ENCODE measurements at places on chromosomes 5 and 9.
A peak's percentile ranks its signal among the peaks of the same experiment; 100 is the strongest.

GRCh38 chr5:92998456-92998855 lies 582.6 kb downstream of the NR2F1-AS1 start:
- no peak for DNase-seq

DNA sequence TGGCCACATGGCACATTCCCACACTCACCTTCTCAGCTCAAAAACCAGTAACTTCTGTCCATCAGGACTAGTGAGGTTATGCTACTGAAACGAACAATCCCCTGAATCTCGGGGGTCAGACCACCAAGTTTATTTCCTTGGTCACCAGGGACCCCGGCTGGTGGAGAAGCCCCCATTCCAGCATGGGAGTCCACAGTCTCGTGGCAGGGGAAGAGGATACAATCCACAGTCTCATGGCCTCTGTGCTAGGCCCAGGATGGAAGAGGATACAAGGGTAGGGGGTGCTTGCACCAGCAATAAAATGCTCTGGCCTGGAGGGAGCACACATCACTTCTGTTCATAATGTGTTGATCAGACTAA lies 7.4 kb upstream of the CARD19 start:
- no peak for DNase-seq

DNA sequence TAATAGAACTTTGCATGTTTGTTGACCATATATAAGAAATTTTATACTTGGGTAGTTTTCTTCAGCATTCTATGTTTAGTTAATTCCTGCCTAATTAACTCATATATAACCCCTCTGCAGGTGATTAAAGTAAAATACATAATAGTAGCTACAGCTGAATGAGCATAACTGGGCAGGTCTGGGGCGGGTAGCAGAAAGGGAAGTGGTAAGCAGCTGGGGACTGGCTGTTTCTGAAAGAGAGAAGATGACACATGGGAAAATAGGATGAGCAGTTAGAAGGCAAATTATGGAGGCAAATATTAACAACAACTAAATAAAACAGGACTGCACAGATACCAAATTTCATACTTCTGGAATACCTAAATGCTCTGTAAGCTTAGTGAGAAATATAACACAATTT lies 128.1 kb downstream of the CPLANE1 start:
- no peak for DNase-seq

GRCh38 chr9:22198681-22199080 lies 189.6 kb upstream of the CDKN2B start:
- no peak for DNase-seq

GRCh38 chr9:135474915-135475314 lies 4.7 kb upstream of the PPP1R26 start:
- DNase-seq = peak; percentile 27

- DNase-seq = no peak
Measured at GRCh38 chr5:33257807-33258429, 182.8 kb upstream of the TARS1 start.

GRCh38 chr5:153094333-153094732 lies 396.1 kb upstream of the GRIA1 start:
- no peak for DNase-seq

- no peak for DNase-seq
Measured at GRCh38 chr5:113755516-113755915, 242.0 kb downstream of the YTHDC2 start.

DNA sequence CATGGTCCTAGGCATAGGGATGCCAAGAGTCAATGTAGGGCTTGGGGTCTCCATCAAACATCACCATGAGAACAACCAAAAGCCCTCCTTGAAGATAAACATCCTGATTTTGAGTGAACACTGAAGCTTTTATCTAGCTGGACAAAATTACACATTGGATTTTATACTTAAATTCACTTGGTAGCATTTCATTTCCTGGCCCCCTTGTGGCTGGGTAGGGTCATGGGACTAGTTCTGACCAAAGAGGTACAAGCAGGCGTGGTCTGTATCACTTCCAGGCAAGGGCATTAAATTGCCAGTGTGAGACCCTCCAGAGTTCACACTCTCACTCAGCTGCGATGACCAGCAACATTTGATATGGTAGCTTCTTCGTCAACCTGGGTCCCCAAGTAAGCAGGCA lies 320.3 kb downstream of the ACTL7B start:
- DNase-seq = no peak

DNA sequence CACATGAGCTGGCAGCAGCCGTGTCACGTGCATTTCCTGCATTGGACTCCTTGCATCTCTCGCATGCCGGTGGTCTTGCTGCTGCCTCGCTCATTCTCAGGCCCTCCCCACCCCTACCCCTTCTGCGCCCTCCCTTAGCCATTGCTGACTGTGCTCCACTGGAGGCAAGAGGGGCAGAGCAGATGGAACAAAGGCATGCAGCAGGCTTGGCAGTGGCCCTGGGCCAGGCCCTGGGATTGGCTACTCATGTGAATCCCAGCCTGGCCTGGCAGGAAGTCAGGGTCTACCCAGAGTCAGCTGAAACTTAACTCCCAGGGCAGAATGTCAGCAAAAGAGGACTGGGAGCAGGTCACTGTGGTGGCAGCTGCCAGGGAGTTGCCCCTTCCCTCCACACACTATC lies 62.3 kb downstream of the TSTD2 start:
- no peak for DNase-seq

DNA sequence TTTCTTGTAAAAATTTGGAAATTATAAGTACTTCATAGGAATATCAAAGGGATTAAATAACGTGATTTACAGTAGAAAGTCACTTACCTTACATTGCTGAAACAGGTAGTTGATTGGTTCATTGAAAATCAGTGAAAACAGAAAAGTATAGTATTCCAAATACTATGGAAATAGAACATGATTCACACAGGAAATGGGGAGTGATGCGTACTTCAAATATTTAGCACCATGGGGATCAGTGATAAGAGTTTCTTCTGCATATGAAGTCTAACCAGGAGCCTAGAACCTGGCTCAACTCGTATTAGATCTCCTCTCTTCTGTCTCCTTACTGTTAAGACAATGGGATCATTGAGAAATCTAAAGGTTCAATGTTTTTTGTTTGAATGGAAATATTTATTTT lies 133.3 kb downstream of the FAM174A start:
- no peak for DNase-seq

- DNase-seq = no peak
Measured at GRCh38 chr9:129524582-129525270, 96.2 kb downstream of the C9orf50 start.

Measured in CD4-positive, alpha-beta T cell (primary cell).